Stimulated activated CD8-positive, alpha-beta memory T cell treated with anti-CD3 and anti-CD28 coated beads, Interleukin-7, amount 100 ng/mL, for 4 hours (primary cell): ENCODE measurements at places on chromosomes 5 and 9.

- no peak for DNase-seq
Observed at GRCh38 chr5:18393565-18394442, 759.5 kb downstream of the TAF11L14 start.

DNA sequence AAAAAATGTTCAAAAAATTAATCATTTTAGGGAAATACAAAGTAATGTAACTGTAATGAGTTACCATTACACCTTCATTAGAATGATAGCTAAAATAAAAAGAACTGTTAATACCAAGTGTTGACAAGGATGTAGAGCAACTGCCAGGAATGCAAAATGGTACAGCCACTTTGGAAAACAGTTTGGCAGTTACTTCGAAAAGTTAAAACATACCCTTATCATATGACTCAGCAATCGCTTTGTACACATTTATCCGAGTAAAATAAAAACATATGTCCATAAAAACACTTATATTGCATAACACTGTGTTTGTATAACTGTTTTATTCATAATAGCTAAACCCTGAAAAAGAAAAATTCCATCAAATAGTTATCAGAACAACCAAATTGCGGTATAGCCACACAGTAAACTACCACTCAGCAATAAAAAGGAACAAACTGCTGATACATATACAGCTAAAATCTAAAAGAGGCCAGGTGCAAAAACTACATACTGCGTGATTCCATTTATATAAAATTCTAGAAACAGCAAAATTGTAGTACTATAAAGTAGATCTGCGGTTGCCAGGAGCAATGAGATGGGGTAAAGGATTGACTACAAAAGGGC lies 61.7 kb downstream of the RFX3 start:
- no peak for DNase-seq

DNA sequence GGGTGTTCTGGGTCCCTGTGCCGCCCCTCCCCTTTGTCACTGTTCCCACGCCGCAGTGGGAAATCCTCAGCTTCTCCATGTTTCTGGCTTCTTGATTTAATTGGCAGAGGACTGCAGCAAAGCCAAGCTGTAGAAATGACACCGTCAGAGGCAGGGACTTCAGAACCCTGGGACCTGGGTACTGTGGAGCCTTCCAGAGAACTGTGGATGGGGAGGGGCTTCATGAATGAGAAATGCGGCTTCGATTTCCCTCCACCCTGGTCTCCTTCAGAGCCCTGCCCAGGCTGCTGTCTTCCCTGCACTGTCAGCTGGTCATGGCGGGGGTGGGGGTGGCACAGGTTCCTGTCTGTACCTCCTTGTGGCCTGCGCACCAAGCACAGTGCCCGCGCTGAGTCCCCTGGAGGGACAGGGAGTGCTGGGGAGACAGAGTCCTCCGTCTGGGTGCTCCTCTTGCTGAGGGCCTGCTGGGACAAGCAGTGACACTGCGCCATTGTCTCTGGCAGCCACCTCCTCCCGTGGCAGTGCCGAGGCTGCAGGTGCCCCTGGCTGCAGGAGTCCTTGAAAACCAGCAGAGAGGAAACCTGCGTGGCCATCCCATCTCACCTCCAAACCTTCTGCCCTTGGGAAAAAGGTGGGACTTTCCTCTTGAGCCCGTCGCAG lies 47.2 kb downstream of the COL5A1 start:
- DNase-seq: no peak

DNA sequence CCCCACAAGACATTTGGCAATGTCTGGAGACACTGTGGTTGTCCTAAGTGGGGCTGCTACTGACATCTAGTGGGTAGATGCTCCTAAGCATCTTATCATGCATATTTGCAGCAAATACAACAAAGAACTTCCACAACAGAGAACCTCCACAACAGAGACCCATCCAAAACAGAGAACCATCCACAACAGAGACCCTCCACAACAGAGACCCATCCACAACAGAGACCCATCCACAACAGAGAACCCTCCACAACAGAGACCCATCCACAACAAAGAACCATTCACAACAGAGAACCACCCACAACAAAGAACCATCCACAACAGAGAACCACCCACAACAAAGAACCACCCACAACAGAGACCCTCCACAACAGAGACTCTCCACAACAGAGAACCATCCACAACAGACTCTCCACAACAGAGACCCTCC lies 32.8 kb downstream of the ARPC5L start:
- DNase-seq: peak; percentile 17

DNA sequence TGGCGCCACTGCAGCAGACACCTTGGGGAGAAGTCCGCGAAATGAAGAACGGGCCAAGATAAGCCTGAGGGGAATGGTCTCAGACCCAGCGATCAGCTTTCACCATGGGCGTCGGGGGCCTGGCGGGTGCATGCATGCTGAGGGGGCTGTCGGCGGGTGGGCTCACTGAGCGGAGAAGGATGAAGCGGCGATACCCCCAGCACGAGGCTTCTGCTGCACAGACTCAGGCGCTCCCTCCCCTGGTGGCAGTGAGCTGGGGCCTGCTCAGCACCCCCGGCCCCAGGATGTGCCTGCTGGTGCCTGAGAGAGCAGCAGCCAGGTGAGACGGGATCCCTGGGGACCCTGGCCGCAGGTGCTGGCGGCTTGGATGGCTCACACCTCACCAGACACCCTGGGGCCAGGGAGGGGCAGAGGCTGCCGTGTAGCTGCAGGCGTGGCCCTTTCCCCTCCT lies 31.2 kb downstream of the CEP72 start:
- DNase-seq: no peak

DNA sequence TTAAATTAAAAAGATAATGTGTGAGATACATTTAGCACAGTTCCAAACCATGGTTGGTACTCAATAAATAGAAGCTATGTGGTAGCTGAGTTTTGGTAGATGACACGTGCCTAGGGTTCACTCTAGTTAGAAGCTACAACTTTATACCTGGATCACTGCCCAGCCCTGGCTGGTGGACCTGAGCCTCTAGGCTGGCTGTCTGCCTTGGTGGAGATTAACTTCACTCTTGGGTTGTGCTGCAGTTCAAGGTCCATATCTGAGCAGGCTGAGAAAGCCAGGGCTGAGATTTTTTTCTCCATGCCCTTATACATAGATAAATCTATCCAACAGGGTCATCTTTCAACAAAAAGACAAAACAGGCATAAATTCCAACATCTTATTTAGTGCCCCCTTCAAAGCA lies 44.6 kb upstream of the SPDL1 start:
- DNase-seq: no peak

GRCh38 chr9:136014147-136014923 lies 53.2 kb upstream of the UBAC1 start:
- DNase-seq: no peak

- no peak for DNase-seq
Observed at GRCh38 chr5:128962211-128962610, 3.1 kb upstream of the SLC27A6 start.

GRCh38 chr9:130662099-130662969 lies 2.1 kb upstream of the PRDM12 start:
- DNase-seq: no peak

- DNase-seq: no peak
Observed at GRCh38 chr5:150131978-150132694, 23.5 kb downstream of the PDGFRB start.

DNA sequence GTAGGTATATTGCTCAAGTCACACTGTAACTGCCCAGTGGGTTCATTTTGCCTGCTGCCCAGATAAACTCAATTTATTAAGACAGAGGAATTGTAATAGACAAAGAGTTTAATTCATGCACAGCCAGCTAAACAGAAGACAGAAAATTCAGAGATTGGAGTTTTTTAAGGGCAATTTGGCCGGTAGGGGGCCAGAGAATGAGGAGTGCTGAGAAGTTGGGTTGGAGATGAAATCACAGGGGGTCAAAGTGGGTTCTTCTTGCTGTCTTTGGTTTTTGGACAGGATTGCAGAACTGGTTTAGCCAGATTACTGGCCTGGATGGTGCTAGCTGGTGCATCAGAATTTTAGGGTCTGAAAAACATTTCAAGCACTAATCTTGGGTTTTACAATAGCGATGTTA lies 20.7 kb upstream of the IL33 start:
- DNase-seq: no peak

DNA sequence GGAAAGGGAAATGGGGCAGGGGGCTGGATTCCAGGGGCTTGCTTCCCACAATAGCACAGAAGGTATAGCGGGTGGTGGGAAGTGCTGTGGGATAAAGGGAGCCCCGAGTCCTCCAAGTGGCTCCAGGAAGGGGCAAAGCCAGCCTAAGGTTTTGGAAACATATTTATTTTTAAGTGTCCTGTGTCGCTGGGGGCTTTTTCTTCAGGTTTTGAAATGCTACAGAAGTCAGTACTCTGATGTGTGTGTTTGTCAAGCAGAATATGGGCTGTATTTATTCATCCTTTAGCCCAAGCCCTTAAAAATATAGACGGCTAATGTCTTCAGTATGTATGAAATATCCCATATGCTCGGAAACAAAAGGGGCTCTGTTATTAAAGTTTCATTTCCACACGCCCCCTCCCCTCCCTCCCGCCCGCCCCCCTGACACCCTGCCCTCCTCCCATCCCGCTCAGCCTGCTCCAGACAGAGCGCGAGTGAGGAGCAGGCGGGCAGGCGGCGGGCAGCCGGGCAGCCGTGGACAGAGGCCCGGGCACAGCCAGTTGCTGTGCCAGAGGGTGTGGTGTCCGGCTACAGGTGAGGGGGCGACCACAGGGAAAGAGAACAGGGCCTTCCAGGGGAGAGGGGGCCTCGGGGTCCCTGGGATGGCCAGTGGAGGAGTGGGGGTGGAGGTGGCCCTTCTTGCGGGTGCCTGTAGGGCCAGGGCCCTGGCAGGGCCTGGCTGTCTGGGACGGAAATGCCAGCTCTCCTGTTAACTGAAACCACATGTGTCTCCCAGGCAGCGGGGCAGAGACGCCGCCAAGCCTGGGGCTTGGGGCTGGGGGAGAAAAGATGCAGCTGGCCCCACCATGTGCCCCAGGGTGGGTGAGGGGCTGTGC lies 39.6 kb upstream of the SYNPO start:
- DNase-seq: no peak

DNA sequence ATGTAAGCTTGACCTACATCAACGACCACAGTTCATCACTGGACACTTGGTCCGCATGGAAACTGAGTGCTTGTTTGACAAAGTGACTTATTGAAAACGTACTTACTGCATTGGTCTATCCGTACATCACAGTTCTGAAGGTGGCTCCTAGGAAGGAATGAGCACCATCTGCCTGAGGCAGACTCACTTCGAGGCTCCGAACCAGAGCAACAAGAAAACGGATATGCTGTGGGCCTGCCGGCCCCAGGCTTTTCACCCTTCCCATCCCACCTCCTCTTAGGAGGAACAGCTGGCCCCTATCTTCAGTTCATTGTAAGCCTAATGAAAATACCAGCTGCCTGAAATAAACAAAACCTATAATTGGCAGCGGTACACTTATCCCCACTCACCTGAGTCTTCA lies 67.2 kb upstream of the TSLP start:
- DNase-seq: no peak

GRCh38 chr5:56763711-56764466 lies 51.5 kb upstream of the MAP3K1 start:
- DNase-seq: no peak

GRCh38 chr5:31707329-31707728 lies 68.4 kb downstream of the PDZD2 start:
- no peak for DNase-seq

DNA sequence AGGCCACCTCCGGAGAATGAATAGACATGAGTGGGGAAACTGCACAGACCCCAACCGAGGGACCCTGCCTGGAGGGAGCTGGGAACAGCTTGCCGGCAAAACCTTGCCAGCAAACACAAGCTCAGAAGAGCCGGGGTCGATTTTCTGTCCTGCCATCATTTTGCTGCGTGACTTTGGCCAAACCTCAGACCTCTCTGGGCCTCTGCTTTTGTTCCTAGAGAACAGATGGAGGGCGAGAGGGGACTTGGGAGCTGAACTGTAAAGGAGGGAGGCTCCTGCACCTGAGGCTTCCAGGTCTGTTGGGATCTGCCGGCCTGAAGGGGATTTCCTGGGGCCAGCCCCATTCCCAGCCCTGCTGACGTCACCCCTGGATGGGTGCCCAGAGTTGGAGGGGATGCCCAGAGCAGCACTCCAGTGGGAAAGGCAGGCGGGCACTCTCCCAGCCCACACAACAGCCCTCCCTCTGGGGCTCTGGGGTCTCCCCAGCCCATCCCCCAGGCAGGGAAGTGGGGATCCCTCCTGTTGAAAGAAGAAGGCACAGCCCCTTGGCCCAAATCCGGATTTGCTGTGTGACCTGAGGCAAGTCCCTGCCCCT lies 40.4 kb upstream of the SYNPO start:
- no peak for DNase-seq

- no peak for DNase-seq
Observed at GRCh38 chr9:72960446-72960845, 7.6 kb upstream of the ALDH1A1 start.

- no peak for DNase-seq
Observed at GRCh38 chr9:87389936-87390335, 107.7 kb upstream of the DAPK1 start.

DNA sequence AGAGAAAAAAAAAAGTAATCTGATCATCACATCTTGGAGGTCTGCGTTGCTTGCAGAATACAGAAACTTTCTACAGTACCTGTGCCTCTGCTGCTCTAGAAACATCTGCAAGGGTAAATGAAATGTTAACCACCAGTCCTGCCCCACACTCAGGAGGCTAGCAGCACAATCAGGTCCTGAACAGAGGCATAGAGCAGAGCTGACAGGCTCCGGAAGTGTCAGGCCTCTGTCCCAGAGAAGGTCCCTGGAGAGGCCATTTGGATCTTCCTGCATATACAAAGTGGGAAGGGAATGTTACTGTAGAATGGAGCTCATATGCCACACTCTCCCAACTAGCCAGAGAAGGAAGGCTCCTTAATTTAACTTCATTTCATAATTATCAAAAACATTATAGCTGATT lies 7.2 kb downstream of the NRG2 start:
- DNase-seq: no peak

GRCh38 chr9:109817846-109818472 lies 38.0 kb downstream of the PALM2AKAP2 start:
- DNase-seq: no peak

GRCh38 chr5:96331210-96331609 lies 101.8 kb downstream of the PCSK1 start:
- no peak for DNase-seq

GRCh38 chr9:121317737-121318630 lies 50.0 kb downstream of the GSN start:
- no peak for DNase-seq
